Activated CD8-positive, alpha-beta memory T cell treated with anti-CD3 and anti-CD28 coated beads, Interleukin-2, amount 10 ng/mL, durations not matched to agents 7 days and 5 days (primary cell): ENCODE measurements at places on chromosomes 2 and 18.

GRCh38 chr2:40457837-40458236 is 5.9 kb upstream of the SLC8A1 start:
- no peak for DNase-seq

DNA sequence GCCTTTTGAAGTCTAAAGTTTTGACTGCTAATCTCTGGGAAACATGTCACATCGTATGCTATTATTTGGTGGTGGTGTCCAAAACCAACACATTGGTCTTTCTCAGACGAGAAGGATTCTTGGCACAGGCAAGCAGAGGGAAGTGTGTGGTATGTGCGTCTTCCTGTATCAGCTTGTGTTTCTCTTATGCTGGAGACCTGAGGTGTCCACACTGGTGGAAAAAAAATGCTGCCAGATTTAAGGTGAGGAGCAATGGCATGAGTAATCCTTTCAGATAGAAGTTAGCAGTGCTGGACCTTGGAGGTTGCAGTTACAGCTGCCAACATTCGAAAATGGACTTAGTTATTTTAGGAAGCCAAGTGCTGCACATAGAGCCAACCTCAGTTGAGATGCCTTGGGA is 11.7 kb upstream of the FHL2 start:
- DNase-seq, result no peak

- DNase-seq, result no peak
Observed at GRCh38 chr18:71808616-71809015, 735.5 kb downstream of the CBLN2 start.

- DNase-seq, result no peak
Observed at GRCh38 chr2:113826346-113827285, 63.3 kb upstream of the ACTR3 start.

- no peak for DNase-seq
Observed at GRCh38 chr2:171016125-171016524, 87.1 kb downstream of the GORASP2 start.

GRCh38 chr2:15780234-15780633 is 160.1 kb upstream of the MYCN start:
- DNase-seq, result no peak

GRCh38 chr2:143333168-143333791 is 204.1 kb downstream of the ARHGAP15 start:
- no peak for DNase-seq

GRCh38 chr2:204604061-204604460 is 58.8 kb downstream of the PARD3B start:
- DNase-seq, result no peak

GRCh38 chr2:209425471-209426071 is 1.7 kb downstream of the MAP2 start:
- DNase-seq, result no peak

DNA sequence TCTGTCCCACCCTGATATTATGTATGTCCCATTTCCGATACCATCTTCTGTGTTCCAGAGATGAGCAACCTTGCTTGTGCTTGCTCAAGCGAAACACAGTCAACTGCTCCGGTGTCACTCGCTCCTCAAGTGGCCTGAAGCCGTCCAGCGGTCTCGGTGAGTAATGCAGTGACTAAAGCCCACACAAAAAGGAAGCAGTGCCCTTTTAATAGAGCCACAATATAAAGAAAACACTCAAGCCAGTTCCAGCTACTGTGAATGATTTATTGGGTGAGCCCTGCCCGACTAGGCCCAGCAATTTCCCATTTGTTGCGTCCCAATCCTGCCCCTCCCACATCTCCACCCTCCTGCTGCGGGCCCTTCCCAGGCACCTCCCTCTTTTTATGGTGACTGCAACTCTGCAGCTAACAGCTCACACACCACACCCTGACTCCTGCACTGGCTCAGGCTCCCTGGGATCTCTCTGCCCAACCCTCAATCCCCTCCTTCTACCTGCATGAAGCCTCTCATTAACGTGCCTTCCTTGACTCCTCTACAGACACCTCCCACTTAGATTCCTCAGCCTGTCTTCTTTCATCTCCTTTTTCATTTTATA is 44.2 kb upstream of the DSC1 start:
- no peak for DNase-seq

DNA sequence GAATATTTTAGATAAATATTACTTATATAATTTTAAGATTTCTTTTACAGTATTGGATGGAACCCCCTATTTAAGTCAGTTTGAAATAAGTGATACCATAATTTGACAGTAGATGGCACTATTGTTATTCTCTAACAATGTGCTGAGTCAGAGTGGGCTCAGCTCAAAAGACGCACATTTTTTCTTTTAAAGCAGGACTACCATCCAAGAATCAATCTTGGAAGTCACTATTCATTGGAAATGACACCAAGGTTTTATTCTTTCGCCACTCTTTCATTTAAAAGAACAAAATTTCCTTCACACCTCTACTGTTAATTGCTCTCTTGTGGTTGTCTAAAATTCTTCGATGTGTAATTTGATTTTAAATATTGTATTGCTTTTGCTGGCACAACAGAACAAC is 32.6 kb upstream of the SPAG16 start:
- no peak for DNase-seq

- DNase-seq, result peak; percentile 64
Observed at GRCh38 chr2:118169359-118170005, 81.2 kb downstream of the INSIG2 start.

DNA sequence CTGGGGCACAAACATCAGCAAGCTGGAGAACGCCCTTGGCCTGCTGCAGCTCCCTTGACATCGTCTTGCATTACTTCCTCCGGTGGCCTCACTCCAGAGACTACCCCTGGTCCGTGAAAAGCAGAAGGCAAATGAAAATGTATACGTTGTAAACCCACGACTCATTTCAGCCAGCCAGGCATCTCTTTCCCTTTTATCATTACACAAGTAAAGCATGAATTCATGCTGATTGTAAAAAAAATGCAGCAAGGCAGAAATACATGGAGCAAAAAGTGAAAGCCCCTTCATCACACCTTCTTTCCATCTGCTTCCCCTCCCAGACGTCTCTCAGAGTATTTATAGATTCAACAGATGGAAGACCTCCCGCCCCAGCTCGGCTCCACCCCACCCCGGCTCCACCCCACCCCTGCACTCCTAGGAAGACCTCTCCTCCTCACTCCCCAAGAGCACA is 41.6 kb upstream of the RALBP1 start:
- no peak for DNase-seq

- DNase-seq, result no peak
Observed at GRCh38 chr2:43154685-43155084, 71.7 kb downstream of the ZFP36L2 start.

DNA sequence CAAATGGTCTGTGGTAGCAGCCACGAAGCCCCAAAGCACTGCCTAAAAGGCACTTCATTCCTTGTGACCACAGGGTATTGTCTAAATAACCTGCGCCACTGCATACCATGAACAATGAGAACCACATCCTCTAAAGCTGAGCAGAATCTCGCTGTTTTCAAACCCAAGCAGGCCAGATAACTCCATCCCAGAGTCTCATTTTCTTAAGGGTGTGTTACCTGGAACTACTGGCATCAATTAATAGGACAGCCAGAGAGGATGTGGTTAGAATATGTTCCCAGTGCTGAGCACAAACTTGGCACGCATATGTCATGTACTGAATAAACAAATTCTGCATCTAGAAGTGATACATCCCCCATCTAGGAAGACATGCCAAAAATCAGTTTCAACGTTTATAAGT is 13.0 kb downstream of the VPS4B start:
- peak; percentile 63 for DNase-seq

GRCh38 chr2:152661076-152661475 is 56.2 kb downstream of the PRPF40A start:
- DNase-seq, result no peak

- DNase-seq, result no peak
Observed at GRCh38 chr18:74370115-74370514, 54.5 kb downstream of the C18orf63 start.

- DNase-seq, result no peak
Observed at GRCh38 chr2:18284331-18284730, 276.1 kb downstream of the RDH14 start.

DNA sequence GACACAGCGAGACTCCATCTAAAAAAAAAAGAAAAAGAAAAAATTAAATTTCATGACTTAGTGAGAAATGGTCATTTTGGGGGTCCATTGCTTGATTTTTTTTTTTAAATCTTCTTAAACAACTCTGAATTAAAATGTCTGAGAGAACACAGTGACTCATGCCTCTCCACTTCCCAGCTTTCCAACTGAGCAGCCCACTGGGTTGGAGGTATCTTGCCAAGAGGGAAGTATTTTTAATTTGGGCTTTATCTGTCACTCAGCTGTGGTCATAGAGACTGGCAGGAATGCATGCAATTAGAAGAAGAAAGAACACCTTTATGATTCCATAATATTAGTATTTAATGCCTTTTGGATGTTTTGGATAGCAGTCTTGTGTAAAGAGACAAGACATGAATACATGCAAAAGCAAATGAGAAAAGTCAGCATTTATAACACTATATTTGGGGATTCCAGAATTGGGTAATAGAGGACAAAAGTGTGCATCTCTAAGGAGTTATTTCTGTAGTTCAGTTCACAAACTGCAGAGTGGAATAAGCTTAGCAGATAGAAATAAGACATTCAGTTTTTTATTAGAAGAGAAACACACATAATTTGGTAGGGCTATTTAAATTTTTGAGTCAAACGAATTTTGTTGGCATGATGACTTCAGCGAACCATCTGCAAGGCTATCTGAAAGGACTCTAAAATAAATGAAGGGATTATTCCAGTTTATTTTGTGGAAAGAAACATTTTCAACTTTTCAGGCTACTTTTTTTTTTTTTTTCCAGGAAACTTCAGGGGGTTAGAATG is 254.8 kb downstream of the TGIF1 start:
- DNase-seq, result no peak

DNA sequence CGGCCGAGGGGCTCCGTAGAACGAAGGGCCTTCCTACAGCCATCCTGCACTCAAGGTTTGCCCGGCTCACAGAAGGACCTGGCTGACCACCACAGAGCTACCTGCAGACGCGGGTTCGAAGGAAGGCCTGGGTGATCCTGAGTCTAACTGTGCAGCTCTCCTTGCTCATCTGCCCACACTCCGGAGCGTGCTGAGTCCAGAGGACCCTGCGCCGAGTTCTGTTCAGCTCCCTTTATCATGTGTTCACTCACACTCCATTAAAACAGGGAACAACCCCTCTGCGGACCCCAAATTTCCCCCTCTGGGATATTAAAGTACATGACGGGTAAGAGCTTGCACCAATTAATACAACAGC is 138.3 kb downstream of the PXDN start:
- no peak for DNase-seq

DNA sequence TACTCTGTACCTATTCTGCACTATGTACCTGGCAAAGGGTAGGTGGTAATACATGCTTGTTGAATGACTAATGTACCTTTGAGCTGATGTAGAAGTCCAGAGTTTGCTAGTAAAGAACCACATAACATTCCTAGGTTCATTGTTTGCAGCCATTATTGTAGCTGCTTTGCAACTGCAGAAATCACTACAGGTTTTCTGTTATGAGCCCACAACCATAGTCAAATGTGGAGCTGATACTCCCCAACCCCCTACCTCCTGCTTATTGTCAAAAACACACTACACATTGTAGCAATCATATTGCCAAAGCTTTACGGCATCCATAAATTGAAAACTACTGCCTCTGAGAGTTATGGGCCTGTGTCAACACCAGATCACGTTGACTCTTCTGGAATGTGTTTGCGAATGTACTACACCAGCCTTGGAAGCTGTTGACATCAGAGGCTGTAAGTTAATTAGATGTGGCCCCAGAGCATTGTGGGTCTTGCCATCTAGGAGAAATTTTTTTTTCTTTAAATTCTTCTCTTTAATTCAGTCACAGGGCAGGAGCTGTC is 187.0 kb downstream of the AGPS start:
- no peak for DNase-seq

- DNase-seq, result no peak
Observed at GRCh38 chr2:198327526-198327925, 523.1 kb downstream of the PLCL1 start.

DNA sequence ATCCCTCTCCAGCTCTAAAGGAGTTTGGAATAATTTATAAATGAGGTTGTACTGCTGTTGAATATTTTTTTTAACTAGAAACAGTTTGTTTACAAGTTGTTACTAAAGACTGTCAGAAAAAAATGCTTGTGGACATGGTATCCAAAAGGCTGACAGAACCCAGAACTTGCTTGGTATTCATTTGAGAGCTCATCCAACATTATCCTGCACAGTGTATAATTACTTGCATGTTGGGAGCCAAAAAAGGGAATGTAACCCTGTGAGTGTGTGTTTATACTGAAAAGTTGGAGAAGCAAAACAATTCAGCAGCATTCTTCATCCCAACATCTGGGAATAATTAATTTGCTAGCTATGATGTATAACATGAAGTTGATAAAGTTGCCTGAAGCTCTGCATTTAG is 42.1 kb upstream of the EHBP1 start:
- no peak for DNase-seq

GRCh38 chr2:221581986-221582385 is 9.9 kb upstream of the EPHA4 start:
- DNase-seq, result no peak

DNA sequence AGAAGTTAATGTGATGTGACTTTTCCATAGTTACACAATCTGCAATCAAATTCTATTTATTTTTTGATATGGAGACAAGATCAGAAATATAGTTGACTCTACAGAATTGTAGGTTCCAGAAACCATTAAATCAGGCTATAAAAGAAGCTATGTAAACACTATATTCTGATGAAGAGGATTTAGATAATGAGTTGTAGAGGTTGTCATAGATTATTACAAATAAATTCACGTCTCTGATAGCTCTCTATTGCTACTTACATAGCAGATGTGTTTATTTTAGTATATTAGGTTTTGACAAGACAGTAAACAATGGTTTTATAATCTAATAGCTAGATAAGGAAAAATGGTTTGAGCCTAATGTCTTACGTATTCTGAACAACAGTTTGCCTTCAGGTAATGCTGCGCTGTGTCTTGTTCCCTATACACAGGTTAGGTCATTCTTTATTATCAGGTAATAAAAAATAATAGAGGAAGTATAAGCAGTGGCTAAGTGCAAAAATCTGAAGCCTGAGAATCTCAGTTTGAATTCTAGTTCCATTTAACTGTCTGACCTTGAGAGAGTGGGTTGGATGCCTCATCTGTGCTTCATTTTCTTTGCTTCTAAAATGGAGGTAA is 93.4 kb downstream of the PPP1R1C start:
- no peak for DNase-seq

DNA sequence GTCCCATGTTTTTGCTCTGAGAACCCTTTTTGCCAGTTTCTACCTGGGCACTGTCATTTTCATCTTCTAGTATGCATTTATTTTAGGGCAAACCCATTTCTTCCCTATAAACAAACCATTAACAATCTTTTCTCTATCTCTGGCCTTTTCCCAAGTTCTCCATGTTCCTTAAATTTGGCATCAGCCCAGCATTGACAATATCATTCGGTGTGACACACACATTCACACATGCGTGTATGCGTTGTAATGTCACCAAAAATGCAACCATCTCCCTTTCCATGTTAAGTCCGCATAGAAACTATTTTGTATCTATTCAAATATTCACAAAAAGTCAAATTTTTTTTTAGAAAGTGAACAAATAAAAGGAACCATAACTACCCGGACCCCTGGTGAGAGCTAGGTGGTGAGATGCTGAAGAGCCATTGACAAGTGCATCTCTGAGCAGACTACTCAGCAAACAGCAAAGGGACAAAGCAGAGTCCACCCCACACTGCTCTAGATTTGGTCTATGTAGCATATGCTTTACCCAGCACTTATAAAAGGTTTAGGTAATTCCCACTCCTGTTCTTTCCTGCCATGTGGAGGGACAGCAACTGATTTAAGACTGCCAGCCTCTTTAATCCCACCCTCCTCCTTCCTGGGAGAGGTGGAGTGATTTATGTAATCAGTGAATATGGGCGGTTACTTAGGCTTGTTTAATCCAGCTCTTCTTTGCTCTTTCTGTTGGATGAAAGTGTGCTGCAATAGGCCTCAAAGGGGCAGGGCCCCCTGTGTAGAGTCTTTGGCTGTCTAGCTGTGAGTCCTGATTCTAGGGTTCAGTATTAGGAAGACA is 124.1 kb downstream of the METTL8 start:
- no peak for DNase-seq
